DMS79 (cell line): ENCODE measurements at places on chromosomes 5 and 9.

DNA sequence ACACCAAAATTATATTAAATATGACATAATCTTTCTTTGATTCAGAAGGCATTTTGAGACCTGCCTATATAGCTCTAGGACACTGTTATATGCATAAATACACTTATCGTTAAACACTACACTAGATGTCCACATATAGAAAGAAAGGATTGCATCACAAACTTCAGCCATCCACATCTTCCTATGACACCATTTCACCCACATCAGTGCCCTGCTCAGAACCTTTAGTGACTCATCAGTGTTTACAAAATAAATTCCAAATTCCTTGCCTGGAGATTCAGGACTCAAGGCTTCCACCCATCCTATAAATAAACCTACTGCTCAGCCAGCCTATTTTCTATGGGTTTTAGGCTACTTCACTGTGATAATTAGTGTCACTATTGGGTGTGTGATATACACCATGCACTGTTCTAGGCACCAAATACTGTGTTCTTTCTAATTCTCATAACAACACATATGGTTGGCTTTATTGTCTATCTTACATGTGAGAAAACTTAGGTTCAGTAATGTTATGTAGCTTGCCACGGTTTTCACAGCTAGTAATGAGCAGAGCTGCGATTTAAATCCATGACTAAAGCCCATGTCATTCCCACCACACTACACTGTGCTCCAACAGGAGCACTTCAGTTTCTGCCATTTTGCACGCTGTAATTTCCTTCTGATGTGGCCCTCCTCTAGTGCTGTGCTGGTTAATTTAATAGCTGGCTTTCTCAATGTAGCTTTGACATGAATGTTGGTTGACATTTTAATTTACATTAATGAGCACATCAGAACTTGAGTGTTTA is 103.3 kb downstream of the SREK1 start:
- DNase-seq, result no peak

- no peak for DNase-seq
Measured at GRCh38 chr9:93260263-93261066, 76.5 kb downstream of the WNK2 start.

DNA sequence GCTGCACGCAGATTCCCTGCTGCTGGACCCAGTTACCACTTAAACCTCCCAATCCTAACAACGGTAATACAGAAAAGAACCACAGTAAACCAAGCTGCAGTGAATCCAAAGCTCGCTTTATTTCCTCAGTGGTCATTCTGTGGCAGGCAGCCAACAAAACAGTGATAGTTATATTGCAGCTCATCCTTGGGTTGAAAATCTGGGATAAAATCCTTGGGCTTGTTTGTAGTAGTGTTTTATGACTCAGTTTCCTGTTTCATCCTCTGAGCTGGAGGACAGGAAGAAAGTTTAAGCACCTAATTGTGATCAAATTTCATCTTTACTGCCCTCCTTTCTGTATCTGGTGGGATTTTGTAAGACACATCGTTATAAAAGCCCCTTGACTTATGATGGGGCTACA is 31.4 kb downstream of the HMGCR start:
- no peak for DNase-seq

DNA sequence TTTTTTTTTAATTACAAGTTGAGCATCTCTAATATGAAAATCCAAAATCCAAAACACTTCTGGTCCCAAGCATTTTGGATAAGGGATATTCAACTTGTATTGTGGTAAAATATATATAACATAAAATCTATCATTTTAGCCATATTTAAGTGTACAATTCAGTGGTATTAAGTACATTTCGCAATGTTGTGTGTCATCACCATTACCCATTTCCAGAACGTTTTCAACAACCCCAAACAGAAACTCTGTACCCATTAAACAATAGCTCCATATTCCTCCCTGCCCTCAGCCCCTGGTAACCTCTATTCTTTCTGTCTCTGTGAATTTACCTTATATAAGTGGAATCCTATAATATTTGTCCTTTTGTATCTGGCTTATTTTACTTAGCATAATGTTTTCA is 24.9 kb downstream of the TICAM2 start:
- DNase-seq, result no peak

- no peak for DNase-seq
Measured at GRCh38 chr9:91474656-91475055, 51.0 kb upstream of the NFIL3 start.

- DNase-seq, result no peak
Measured at GRCh38 chr9:130629443-130630070, 34.8 kb upstream of the PRDM12 start.

DNA sequence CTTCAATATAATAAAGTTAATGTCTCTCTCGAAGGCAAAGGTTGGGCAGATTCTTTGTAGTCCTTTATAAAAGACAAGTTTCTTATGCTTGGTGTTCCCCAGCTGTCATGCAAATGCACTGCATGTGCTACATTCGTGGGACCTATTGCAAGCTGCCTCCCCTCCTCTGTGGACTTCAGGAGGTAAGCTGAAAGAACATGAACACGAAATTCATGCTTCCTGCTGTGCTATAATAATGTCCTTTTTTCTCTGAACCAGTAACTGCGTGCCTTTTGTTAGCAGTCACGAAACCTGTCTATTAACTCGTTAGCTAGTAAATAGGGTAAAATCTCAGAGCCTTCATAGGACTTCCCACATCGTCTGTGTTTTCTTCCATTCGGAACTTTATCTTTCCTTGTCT is 363.5 kb downstream of the CDH9 start:
- DNase-seq, result no peak
